ENCODE measurements at places on chromosomes 6 and 20. TPM values are rescaled to one million over a fixed set of nuclear protein-coding genes. Genes with fewer than 3 reads are reported as not detected.

GRCh38 chr6:150865043-150865405 lies 478 bp upstream of the MTHFD1L start:
- DNase-seq, result no peak

DNA sequence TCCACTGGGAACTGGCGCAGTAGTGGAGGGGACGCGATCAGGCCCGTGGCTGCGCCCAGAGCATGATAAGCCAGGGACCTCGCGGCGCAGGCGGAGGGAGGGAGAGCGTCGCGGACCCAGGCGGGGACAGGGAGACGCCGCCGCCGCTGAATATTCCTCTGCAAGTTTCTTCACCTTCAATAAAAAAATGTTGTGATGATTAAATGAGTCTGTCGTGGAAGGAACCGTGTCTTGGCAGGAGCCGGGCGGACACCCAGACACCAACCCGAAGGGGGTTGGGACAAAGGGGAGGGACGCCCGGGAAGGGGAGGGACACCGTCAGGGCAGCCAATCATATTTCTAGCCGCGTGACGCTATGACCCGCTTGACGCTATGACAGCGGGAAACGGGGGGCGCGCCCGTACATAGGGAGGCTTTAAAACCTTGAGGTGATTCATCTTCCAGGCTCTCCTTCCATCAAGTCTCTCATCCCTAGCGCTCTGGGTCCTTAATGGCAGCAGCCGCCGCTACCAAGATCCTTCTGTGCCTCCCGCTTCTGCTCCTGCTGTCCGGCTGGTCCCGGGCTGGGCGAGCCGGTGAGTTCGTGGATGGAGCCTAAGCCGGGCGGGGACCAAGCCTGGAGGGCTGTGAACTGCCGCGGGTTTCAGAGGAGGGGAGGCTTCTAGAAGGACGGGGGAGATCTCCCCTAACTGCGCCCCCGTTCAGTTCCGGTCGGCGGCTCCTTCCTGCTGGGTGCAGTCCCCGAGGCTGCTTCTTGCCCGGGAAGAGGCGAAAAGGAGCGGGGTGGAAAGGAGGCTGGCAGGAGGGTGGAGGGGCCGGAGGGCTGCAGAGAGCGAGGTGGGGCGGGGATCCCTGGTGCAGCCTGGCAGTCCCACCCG lies at the start of gene ULBP2:
Gene ULBP2 (plus strand): TSS at position 432 of the 878 bp plus-strand sequence. CDS start 59 bp downstream, at position 491.
- DNase-seq, result no peak

DNA sequence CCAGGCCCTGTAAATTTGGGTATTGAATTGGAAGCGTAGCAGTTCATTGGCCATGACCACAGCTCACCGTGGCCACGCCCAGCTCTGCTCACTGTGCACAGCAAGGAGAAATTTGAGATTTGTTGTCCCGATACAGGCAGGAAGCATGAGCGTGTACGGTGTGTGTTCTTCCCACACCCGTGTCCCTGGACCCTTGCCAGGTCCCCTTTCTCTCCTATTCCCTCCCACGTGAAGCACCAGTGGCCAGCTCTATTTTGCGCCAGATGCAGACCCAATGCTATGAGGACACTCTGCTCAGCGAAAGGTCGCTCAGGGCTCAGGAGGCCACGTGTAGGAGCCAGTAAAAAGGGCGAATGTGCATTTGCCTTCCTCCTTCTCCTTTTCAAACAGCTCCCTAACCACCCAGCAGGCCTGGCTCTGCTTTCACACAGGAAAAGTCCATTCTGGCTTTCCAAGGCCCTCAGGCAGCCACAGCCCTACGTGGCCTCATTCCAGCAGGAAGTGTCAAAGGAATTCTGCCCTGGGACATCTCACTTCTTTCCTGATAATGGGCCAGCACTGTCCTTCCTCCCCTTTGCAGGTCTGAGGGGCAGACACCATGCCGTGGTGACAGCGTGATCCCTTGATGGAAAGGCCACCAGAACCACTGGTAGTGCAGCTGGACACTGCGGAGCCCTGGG lies 499.2 kb upstream of the CDH4 start:
- no peak for DNase-seq

Gene SGK2
- 9.9 TPM for total RNA-seq

Data from mesothelial cell of epicardium (in vitro differentiated cells).